ENCODE measurements at places on chromosomes 6 and 20. TPM values are rescaled to one million over a fixed set of nuclear protein-coding genes. Genes with fewer than 3 reads are reported as not detected.
A peak's percentile ranks its signal among the peaks of the same experiment; 100 is the strongest.

Gene HTR1E
- total RNA-seq = not detected

Gene CAPN11
- not detected for total RNA-seq

Gene RBPJL
- total RNA-seq = not detected

Gene GPR6
- total RNA-seq = not detected

Gene FERMT1
- total RNA-seq = 5.7 TPM

Gene SLC2A4RG
- 14.6 TPM for total RNA-seq

Gene RCAN2
- 2.0 TPM for total RNA-seq

Gene SNAI1
- 1.7 TPM for total RNA-seq

Gene EEF1A1
- total RNA-seq = 13,896 TPM

Gene SEMG1
- not detected for total RNA-seq

Gene UST
- total RNA-seq = 12.1 TPM

Gene PRDM13
- total RNA-seq = 3.4 TPM

DNA sequence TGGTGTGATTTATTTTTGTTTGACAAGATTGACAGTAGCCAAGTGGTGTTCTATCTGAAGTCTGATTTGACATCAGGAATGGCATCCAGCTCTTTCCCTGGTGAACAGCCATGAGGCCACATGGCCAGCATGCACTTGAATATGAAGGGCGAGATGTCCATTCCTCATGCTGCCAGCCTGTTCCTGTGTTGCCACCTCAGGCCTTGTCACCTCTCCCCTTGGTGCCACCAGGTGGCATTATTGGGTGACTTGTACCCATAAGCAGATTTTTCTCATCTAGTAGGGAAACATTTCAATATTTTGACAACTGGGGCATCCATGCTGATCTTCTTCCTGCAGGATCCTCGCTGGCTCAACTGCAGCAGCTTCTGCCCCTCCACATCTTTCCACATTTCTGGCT, 199.1 kb downstream of the ERMARD start:
- no peak for DNase-seq

- DNase-seq = no peak
These were observed 238.6 kb upstream of the RNF217 start for GRCh38 chr6:124723671-124724070.

DNA sequence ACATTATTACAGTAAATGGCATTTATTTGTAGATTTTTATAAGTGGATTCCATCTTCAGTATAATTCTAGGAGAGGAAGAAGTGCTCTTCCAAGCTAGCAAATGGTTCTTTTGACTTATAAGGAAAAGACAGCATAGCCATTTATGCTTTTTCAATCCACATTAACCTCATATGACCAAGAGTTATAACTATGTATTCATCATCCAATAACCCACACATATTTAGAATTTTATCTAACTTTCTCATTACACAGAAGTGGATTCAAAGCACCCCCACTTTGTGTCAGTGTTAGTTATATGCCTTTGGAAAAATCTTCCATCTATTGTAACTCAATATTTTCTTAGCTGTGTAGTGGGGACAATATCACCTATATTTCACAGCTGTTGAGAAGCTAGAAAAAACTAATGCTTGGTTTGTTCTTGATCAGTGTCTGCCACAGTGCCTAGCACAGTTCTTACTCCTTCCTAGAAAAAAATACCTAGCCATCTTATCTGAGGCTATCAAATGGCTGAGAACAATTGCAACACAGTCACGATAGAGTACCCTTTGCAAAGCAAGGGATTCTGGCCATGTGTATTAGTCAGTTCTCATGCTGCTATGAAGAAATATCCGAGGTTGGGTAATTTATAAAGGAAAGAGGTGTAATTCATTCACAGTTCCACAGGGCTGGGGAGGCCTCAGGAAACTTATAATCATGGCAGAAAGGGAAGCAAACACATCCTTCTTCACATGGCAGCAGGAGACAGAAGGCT, 986.3 kb downstream of the TFAP2A start:
- DNase-seq = no peak

DNA sequence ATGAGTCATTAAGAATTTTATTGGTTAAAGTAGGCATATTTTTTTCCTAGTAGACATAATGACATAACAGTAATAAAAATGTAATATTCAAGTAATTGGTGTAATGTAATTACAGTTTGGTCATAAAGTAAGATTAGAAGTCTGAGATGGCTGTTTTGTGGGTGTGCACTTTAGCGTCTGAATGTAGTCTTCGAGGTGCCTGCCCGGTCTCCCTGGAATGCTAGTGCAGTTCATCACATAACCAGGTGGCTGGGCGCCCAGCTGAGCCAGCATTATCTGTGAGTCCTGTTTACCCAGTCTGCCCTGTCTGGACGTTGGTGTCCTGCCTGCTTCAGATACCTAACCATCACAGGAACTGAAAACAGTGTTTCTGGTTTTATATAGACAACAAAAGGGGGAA, 419.1 kb downstream of the CDC5L start:
- DNase-seq = peak; percentile 30

GRCh38 chr6:10381133-10381829, 33.6 kb downstream of the TFAP2A start:
- peak; percentile 25 for DNase-seq

GRCh38 chr6:150427037-150427602, 58.3 kb downstream of the IYD start:
- no peak for DNase-seq

DNA sequence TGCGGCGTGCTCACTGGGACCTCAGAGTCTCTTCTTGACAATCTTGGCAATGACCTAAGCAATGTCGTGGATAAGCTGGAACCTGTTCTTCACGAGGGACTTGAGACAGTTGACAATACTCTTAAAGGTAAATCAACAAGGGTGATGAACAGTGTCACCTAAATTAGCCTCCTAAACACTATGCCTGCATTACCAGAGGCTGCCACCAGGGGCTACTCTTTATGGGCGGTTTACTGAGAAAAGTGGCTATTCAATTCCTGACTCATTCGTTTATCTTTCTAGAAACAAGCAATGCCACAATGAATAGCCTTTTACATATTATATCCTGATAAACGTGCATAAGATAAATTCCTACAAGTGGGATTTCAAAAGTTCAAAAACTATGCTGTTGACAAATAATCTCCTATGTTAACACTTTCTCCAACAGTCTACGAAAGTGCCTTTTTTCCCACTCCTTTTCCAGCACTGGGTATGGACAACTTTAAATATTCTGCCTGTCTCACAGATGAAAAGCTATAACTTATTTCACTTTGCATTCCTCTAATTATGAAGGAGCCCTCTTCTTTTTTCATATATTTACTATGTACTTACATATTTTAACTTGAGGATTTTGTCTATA, 1.3 kb downstream of the BPIFA2 start:
- no peak for DNase-seq

GRCh38 chr6:89162047-89162371, 16.2 kb downstream of the PM20D2 start:
- DNase-seq = no peak

GRCh38 chr6:21713481-21713880, 119.9 kb downstream of the SOX4 start:
- no peak for DNase-seq

GRCh38 chr20:23159256-23159946, 73.3 kb upstream of the CD93 start:
- DNase-seq = no peak

- DNase-seq = peak; percentile 18
These were observed 306.0 kb upstream of the THEMIS start for GRCh38 chr6:128206610-128207426.

DNA sequence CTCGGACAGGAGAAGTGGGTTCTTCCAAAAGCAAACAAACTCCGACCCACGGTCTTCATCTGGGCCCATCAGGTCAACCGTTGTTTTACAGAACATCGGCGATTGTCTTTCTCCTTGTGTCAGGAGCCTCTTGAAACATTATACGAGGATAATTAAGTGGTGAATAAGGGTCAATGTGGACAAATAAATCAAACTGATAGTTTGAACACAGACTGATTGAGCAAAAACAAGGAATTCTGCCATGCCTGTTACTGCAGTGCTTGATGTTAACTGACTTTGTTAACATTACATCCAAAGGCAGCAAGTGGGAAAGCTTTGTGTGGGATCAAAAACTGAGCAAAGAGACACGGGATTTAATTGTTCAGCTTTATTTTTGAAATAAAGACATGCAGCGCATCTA, 101.1 kb upstream of the IFNGR1 start:
- DNase-seq = no peak

DNA sequence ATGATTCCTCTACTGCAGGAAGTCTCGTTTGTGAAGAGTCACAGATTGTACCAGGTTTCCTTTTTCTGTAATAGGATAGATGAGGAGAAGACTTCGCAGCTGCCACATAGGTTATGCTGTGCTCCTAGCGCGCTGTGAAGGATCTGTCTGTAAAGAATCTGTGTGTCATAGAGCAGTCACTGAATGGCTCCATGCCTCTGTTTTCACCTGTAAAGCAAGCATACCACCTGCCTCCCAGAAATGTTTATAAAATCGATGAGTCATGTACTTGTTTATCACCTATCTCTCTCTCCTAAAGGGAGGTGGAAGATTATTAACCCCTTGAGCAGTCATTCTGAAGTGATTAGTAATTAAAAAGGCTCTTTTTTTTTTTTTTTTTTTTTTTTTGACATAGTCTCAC, 86.6 kb downstream of the TFAP2B start:
- DNase-seq = no peak

DNA sequence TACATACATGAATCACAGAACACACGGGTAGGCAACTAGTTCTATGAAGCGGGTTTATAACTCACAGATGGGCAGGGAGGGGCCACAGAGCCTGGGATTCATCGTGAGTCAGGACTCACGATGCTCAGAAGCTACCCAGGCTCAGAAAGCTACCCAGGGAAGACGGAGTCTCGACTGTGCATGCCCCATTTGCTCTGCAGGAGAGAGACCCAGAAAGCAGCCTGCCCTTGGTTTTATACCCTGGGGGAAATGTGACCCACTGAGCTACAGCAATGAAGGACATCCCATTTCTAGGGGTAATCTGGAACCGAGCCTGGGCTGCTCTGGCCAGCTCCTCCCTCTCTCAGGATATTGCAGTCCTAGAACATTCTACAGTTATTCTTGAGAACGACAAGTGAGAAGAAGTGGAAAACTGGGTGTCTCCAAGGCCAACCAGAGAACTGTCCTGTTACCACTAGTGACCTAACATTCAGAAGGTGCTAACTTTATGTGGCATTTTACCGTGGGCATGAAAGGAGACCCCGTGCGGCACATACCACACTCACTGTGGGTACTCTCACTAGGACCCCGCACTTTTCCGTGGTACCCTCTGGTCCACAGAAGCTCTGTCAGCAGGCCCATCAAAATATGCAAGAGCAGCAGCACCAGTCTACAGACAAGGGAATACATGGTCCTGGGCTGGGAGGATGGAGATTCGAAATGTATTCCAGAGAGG, 201.9 kb upstream of the PMEPA1 start:
- DNase-seq = no peak

DNA sequence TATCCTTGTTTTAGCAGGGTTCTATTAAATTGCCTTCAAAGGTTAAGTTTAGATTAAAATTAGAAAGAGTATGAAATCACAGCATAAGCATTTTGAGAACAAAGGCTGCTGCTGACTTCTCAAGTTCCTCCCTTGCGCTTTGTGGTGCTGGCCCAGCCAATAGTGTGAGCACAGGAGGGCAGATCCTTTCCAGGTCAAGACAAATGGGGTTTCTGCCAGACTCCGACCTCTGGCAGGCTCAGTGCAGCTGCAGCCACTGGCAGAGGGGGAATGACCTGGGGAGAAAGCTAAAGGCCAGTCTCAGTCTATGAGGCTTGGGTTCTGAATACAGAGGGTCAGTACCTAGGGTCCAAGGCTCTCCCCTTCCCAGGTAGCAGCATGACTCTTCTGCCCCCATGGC, 27.0 kb downstream of the CLIC5 start:
- no peak for DNase-seq

- DNase-seq = peak; percentile 52
These were observed 843 bp upstream of the HEY2 start for GRCh38 chr6:125748406-125749172.

DNA sequence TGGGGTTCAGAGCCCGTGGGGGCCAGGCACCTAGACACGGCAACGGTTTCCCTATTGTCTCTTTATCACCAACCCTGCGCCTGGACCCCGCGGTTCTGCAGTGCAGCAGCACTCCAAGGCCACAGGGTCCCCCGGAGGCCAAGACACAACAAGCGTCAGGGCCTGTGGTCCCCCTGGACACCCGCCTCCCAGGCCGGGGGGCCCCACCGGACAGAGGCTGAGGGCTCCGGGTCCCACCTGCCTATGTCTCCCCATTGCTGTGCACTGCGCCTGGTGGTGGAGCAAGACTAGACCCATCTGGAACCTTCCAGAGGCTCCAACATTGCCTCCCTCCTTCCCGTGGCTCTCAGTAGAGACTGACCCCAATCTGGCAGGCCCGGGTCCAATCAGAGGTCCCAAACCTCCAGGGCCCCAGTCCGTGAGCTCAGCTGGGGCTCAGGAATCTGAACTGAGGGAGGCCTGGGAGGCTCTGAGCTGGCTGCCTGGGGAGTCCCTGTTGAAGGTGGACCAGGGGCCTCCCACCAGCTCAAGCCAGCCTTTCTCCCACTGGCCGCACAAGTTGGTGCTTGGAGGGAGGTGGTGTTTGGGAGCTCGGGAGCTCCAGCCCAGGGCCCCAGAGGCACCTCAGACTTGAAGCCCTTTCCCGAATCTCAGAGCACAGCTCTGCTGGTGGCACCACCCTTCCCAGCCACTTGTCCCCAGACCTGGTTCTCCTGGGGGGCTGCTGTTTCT, 8.8 kb downstream of the GATA5 start:
- DNase-seq = no peak

DNA sequence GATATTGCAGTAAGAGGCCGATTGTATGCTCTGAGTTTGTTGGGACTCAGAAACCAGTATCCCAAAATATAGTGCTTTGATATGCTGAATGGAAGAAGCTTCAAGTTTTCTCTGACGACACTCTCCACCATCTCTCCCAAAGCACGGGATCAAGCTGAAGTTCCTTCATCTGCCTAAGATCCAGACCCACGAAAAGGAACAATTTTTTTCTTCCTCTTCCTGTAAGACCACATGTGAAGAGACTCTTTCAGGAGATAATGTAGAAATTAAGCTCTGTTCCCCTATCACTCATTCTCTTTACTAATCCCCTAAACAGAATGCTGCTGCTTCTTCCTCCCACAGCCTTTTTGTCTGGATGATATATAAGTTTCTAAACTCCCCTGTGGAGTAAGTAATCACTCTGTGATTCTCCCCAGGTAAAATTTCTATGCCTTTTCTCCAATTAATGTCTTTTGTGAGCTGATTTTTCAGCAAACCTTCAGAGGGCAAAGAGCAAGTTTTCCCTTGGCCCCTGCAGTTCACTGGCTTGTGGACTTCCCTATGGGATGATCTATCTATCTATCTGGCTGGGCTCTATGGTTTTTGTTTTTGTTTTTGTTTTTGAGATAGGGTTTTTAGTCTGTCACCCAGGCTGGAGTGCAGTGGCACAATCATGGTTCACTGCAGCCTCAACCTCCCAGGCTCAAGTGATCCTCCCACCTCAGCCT, 13.5 kb upstream of the PNRC1 start:
- DNase-seq = no peak

- DNase-seq = no peak
These were observed 379.5 kb upstream of the JAG1 start for GRCh38 chr20:11053310-11053709.

GRCh38 chr20:36591854-36592641, 13.5 kb upstream of the RAB5IF start:
- DNase-seq = peak; percentile 70

GRCh38 chr6:56760842-56761241, 118.2 kb upstream of the DST start:
- DNase-seq = no peak

GRCh38 chr6:11460837-11461661, 76.5 kb upstream of the TMEM170B start:
- no peak for DNase-seq

GRCh38 chr20:33304046-33304445, 21.0 kb downstream of the BPIFB1 start:
- DNase-seq = no peak

GRCh38 chr6:158031381-158032353, 50.0 kb downstream of the SYNJ2 start:
- DNase-seq = peak; percentile 99

Measured in Daoy (cell line).